AG10803 (cell line): ENCODE measurements at places on chromosomes 4 and X.

GRCh38 chr4:67566335-67566734 lies 7.8 kb downstream of the STAP1 start:
- no peak for DNase-seq

- no peak for DNase-seq
Measured at GRCh38 chrX:150199181-150199580, 163.9 kb upstream of the MAMLD1 start.

DNA sequence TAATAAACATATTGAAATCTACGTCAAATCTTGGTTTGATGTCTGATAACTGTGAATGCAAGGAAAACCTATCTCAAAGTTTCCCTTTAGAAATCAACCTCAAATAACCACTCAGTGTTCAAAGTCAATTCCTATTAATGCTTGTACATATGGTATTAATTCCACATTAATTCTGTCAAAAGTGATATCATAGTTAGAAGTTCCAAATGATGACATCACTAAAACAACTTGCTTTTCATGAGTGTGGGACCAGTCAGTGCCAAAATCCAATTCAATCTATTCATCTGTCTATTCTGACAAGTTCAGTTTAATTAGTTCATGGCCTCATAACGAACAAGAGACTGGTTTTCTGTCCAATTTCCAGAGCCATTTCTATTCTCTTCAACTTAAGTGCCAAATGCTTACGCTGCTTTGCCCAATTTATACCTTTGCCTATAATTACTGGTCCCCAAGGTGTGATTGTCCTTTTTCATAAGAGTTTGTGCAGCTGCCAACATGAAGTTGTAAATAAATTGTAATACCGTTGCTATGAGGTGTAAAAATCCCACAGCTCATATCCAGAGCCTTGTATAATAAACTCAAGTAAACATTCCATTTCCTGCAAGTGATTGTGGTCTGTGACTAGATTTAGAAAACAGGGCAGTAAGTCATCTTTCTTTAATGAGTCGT lies 476.2 kb downstream of the RAB28 start:
- DNase-seq: no peak

GRCh38 chr4:60729194-60729593 lies 470.9 kb upstream of the ADGRL3 start:
- DNase-seq: no peak

DNA sequence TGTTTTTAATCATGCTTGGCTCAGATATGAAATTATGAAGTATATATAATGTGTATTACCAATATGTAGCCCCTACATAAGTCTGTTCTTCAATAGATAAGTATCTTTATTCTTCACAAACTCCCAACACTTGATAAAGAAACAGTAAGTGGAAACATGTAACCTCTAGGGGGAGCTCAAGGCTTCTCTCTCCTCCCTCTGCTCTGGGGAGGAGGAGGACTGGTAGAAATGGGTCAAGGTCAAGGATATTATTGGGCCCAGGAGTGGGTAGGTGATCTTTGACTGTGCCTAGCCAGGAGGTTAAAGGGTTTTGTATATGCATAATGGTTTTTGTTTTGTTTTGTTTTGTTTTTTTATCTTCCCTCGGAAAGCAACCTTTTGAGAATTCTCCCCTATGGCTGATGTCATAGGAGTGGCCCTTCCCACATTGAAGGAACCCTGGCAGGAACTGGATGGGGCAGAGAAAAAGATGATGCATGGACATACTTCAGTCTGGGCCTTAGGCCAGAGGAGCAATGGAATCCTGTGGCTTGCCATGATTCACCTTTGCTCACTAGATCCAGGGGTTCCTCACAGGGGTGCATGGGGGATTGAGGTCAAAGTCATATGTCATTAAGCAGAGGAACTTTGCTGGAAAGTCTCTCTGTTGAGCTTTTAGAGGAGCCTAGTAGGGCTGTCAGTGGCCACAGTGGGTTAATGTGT lies 460.3 kb downstream of the MID1IP1 start:
- peak; percentile 67 for DNase-seq

DNA sequence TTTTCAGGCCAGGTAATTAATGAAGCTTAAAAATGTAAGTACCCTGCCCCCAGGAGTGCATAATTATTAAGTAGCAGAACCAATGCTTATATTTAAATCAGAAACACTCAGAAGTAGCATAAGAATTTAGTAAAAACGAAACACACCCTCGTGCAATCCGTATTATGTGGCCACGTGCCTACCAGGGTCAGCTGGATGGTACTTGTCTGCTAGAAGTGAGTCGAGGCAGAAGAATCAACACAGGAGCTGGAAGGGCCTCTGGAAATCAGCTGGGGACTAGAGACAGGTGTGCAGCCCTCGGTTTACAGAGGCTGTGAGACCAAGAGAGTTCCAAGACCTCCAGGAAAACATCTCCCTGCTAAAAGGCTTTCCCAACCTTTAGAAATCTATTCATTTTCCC lies 559 bp upstream of the FAM47E start:
- DNase-seq: no peak

DNA sequence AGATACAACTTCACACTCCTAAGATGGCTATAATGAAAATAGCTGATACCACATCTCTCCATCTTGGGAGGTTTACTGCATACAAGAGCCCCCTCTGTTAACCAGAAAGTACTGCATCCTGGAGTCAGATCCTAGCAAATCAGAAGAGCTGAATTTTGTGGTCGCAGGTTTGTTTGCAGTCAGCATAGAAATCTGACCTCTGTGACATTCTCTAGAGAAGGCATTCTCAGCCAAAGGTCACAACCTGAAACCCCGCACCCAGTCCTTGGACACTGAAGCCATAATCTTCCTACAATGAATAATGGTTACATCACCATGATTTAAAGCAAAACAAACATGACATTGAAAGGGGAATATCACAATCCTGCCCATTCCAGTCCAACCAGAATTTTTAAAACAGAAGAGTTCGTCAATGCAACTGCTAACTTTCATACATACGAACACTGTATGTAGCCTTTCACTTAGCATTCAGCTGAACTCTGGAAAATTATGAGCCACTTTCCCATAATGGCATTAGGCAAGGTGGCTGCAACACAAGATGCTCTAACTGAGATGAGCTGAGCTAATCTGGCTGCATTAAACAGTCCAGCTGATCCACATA lies 17.6 kb downstream of the HS6ST2 start:
- DNase-seq: no peak

DNA sequence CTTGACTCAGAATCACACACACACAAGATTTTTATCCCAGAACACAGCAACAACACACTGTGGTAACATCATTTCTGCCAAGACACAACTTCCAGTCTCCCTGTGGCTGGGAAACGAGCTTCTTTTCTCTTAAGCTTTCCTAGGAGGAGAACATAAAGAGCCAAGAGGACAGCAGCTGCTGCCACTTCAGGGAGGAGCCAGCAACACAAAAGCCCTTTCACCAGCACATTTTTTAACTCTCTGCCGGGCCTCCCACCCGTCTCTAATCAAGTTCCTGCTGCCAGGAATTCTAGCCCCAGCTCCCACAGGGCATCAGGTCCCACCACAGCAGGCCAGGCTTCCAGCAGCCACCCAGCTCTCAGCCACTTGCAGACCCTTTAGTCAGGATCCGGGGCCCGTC lies 22.4 kb downstream of the FAT1 start:
- DNase-seq: peak; percentile 68

DNA sequence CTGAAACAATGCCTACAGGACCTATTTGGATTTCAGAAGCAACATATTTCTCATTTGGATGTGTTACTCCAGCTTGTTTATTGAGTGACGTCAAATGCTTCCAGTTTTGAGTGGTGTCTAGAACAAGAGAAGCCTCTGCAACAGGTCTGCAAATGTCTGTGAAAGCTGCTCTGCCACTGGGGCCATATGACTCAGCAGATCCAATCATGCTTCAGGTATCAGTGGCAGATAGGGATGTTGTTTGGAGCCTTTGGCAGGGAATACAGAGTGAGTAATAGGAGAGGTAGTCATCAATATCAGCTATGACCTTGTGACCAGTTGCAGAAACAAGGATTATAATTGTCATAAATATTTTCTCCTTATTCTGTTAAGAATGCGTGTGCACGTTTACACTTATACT lies 141.1 kb upstream of the ZXDA start:
- no peak for DNase-seq

- no peak for DNase-seq
Measured at GRCh38 chr4:15771216-15772058, 6.7 kb upstream of the CD38 start.

DNA sequence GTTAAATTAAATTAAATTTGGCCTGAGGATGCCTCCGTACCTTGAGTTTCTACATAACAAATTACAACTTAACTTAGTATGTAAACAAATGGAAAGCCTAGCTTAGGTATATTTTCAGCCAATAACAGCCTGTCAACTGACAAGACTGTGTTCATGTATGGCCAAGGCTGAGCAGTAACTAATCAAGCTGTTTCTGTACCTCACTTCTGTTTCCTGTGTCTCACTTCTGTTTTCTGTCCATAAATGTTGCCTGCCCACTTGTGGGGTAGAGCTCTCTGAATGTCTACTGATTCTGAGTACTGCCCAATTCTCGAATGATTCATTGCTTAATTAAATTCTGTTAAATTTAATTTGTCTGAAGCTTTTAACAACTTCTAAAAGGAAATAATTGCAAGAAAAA lies 445.2 kb downstream of the PCDH11X start:
- no peak for DNase-seq

DNA sequence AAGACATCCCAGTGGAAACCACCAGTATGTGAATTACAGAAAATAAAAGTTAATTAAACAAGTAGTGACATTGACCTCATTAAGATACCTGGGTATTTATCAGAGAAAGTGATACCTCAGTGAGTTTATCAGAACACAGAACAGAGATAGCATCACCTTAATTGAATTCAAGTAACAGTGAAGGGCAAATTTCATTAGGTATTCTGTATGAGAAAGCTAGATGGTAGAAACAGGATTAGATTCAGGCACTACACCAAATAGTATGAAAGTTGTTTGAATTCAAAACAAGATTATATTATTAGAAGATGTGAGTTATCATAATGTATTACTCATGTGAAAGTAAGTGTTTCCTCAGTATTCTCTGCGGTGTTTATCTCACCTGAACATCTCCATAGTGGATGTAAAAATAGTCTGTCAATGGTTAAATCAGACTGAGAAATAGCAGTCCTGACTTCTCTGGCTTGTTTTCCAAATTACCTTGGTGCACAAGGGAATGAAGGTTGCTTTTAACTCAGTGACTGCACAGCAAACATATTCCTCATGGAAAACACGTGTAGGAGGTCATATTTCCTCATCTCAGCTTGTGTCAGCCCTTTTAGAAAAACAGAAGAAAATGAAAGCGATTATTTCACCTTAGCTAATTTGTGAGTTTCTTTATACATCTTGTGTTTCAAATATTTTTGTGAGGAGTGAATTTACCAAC lies 79.9 kb upstream of the PCDH18 start:
- no peak for DNase-seq

- DNase-seq: no peak
Measured at GRCh38 chr4:185955151-185955770, 113.7 kb upstream of the TLR3 start.

- no peak for DNase-seq
Measured at GRCh38 chrX:132561483-132561882, 72.6 kb upstream of the MBNL3 start.

DNA sequence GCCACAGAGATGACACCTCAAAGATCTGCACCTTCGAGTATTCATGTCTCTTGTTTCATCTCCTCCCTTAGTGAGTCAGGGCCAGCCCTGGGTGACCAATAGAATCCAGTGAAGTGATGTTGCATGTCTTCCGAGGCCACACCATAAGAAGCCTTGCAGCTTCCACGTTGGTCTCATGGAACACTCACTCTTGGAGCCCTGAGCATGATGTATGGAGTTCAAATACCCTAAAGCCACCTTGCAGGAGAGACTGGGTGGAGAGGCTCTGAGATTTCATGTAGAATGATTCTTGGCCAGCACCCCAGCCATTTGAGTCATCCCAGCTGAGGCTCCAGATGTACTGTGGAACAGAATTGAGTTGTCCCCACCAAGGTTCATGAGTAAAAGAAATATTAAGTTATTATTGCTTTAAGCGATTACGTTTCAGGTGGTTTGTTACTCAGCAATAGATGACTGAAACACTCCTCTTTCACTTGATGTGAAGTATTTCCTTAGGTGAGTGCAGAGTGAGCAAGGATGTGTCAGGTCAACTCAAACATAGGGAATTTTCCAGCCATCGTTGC lies 5.0 kb upstream of the RP2 start:
- peak; percentile 35 for DNase-seq

- no peak for DNase-seq
Measured at GRCh38 chr4:38829237-38829636, 24.6 kb upstream of the TLR1 start.

GRCh38 chr4:186676531-186677161 lies 47.0 kb downstream of the FAT1 start:
- peak; percentile 89 for DNase-seq

DNA sequence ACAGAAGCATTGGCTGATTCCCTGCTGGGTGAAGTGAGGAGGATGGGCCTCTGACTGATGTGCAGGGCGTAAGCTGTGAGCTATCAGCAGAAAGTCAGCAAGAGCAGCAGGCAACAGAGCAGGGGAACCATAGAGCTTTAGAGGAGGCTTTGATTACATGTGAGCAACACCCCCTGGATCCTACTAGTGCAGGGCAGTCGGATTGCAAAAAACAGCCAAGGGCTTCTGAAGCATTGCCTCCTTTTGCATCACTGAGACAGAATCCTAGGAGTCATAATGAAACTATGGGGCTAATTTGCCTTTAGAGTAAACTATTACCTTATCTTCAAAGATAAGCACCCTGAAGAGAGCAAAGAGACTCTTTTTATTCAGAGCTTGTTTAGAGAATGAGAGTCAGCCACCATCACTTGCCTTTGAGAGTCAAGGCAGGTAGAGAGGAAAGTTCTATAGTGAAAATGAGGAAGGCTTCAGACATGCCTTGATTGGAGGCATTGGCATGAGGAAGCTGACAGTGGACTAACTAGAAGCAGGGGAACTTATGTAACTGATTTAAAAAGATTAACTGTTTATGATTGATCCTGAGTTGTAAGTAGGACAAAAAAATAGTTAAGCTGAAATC lies 420.3 kb downstream of the PDHA2 start:
- DNase-seq: no peak
